Putamen (tissue), 1 donor: ENCODE measurements at places on chromosomes 11 and 22.

GRCh38 chr11:115872416-115872815 lies 368.2 kb upstream of the CADM1 start:
- DNase-seq = no peak

DNA sequence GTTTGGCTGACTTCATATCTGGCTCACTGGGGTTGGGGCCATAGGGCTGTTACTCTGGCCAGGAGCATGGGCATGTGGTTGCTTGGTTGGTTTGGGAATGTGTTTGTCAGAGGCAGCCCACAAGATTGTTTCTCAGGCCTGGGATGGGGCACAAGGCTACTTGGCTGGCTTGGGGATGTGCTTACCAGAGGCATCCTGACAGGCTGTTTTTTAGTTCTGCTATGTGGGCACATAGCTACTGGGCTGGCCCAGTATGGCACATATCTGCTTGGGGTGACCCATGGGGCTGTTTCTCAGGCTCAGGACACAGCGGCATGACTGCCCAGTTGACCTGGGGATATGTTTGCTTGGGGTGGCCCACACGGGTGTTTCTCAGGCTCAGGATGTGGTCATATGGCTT lies 94.6 kb upstream of the PGR start:
- no peak for DNase-seq

GRCh38 chr22:29146091-29146560 lies 59.6 kb upstream of the EMID1 start:
- DNase-seq = no peak

DNA sequence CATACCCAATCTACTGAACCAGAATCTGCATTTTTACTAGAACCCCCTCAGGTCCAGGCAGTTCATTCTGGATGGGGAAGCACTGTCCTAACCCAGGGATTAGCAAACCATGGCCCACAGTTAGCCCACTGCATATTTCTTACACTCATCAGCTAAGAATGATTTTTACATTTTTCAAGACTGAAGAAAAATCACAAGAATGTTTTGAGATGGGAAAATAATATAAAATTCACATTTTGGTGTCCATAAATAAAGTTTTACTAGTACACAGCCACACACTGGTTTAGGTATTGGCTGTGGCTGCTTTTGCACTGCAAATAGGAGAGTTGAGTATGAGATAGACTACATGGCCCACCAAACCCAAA lies 59.4 kb downstream of the PPFIBP2 start:
- DNase-seq = no peak

DNA sequence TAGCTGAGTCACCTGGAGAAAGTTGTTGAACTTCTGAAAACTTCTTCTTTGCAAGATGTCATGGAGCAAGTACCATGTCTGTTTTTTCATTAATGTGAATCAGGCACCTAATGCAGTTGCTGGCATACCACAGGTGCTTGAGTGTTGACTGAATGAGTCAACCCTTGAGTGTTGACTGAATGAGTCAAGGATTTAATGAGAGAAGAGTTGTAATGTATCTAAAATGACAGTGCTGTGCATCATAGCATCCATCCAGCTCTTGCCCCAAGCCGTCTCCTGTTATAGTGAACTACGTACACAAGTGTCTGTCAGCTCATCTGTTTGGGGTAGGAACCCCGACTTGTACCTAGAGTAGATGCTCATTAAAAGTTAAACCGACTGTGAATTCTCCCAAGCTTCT lies 93.1 kb downstream of the CWC15 start:
- DNase-seq = no peak

- DNase-seq = no peak
Observed at GRCh38 chr11:44133335-44133946, 38.0 kb downstream of the EXT2 start.

DNA sequence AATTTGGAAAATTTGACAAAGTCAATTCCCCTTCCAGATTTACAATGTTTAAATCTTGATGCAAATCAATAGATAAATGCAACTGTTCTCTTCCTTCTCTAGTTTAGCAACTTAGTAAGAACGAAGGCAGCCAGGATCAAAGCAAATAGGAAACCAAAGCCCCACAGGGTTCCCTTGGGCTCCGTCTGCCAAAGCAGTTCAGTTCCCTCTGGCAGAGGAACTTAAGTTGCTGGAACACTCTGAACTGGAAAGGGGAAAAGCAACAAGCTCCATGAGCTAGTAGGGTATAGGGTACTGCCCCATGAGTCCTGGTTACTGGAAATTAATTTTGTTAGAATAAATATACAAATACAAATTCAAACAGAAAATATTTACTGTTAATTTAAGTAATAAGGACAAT lies 91.3 kb downstream of the RELT start:
- DNase-seq = peak; percentile 63

GRCh38 chr11:120778685-120779490 lies 245.0 kb upstream of the TBCEL start:
- no peak for DNase-seq

DNA sequence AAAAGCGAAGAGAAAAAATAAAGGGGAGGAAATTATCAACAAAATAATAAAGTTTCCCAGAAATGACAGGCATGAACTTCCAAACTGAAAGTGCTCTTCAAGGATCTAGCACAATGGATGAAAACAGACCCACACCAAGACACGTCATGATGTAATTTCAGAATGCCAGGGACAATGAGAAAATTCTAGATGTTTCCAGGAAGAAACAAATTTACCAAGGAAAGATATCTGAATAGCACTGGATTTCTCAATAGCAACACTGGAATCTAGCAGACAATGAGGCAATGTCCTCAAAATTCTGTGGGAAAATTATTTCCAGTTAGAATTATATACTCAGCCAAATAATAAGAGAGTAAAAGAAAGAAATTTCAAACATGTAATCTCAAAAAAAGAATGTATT lies 46.0 kb downstream of the DENND5A start:
- no peak for DNase-seq

DNA sequence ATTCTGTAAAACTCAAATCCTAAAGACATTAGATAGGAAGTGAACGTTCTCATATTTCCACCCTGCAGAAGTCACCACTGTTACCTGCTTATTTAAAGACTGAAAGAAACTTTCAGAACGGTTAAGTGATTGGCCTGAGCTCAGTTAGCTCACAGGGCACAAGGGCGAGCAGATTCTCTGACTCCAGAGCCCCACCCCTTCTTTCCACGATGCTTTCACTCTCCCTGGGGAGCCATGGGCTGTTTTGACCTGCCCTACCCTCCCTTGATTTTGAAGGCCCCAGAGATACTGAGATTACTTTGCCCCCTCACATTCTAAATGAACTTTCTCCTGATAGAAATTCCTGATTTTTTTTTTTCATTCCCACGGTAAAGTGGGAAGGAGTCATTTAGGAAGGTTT lies 33.9 kb downstream of the ARHGAP1 start:
- no peak for DNase-seq

DNA sequence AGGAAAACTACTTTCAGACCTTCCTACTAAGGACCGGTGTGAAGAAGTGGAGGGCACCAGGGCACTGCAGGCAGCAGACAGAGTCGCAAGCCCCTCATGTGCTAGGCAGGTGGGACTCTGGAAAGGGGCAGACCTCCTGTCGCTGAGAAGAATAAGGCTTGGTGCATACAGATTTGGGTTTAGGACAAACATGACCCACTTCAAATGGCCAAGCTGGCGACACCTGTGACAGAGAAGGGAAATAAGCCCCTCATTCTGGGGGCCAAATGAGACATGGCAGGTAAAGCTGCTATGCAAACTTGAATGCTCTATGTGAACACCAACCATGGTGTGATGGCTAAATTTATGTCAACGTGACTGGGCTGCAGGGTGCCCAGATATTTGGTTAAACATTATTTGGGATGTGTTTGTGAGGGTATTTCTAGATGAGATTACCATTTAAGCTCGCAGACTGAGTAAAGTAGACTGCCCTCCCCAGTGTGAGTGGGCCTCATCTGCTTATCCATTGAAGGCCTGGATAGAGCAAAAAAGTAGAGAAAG lies 112.4 kb upstream of the PITPNB start:
- DNase-seq = no peak

DNA sequence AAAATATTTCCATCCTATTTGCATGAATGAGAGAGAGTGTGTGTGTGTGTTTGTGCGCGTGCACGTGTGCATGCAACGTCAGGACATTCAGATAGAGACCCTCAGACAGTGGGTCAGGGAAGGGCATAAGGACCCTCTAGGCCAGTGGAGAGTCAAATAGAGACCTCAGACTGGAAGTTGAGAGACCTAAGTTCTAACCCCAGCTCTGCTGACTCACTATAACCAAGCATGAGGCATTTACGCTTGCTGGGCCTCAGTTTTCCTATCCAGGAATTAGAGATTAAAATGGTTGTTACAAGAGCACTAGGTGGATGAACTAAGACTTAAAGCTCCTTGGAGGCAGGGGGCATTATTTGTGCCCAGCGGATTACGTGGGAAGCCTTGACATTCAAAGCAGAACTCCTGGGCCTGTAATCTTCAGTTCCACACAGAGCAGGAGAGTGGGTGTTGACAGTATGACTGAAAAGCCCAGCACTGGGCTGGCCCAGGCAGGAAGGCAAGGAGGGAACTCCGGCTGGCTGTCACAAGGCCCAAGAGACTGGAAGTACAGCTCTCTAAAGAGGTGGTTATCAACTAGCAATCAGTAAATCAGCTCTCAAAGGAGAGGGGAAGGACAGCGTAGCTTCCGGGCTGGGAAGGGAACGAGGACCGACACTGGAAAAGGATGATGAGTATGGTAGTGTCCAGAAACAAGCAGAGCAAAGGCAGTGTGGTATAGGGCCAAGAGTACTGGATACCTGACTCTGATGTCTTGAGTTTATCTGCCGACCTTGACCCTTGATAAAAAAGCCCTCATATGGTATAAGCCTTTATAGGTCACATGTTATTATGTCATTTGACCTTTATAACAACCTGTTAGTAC lies 9.2 kb downstream of the RHOG start:
- no peak for DNase-seq

- no peak for DNase-seq
Observed at GRCh38 chr11:120900643-120901042, 123.3 kb upstream of the TBCEL start.

- no peak for DNase-seq
Observed at GRCh38 chr11:12876988-12877387, 132.1 kb upstream of the RASSF10 start.
